ENCODE measurements at places on chromosomes 11 and 22. TPM values are rescaled to one million over a fixed set of nuclear protein-coding genes. Genes with fewer than 3 reads are reported as not detected.

Gene CD3D
- 122 TPM for total RNA-seq

Gene UBQLN3
- total RNA-seq = 0.21 TPM

Gene PACS1
- total RNA-seq = 66.7 TPM

Gene APOL6
- 54.4 TPM for total RNA-seq

Gene PCSK7
- 96.1 TPM for total RNA-seq

Gene LYVE1
- under 0.01 TPM for total RNA-seq

Gene GSTT2
- total RNA-seq = not detected

Gene IPO7
- 68.2 TPM for total RNA-seq
